Stimulated activated CD8-positive, alpha-beta memory T cell treated with anti-CD3 and anti-CD28 coated beads, Interleukin-2, amount 100 ng/mL, for 48 hours (primary cell): ENCODE measurements at places on chromosomes 7 and 10.

DNA sequence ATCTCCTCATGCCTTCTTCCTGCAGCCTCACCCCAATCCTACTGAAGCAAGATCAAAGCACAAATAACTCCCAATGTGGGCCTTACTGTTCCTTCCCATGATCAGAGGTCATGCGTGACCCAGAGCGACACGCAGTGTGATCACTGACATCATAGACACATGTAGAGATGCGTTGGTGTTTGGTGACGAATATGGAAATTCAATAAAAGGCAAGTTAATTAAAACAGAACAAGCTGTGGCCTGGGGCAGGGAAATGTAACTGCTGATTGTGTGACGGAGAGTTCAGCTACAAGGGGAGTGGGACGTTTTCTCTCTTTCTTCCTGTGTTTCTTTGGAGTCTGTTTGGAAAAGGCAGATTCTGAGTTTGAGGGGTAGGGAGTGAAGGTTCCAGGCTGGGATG is 34.8 kb upstream of the CARD11 start:
- DNase-seq: no peak

DNA sequence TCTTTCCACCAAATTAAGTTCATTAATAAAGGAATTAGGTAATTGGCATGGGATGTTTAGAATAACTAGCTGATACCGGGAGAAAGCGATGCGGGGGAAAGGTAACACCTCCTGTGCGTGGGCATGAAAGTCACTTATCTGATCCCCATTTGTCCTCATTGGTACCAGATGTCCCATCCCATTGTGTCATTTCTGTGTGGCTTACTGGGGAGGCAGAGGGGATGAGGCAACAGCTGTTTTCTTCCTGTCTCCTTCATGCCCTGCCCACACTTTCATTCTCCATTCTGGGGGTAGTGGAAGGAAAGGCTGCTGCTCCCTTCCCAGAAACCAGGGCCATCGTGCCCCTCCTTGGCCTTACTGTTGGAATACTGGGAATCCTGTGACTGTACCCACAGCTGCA is 27.1 kb downstream of the EEPD1 start:
- DNase-seq: no peak

DNA sequence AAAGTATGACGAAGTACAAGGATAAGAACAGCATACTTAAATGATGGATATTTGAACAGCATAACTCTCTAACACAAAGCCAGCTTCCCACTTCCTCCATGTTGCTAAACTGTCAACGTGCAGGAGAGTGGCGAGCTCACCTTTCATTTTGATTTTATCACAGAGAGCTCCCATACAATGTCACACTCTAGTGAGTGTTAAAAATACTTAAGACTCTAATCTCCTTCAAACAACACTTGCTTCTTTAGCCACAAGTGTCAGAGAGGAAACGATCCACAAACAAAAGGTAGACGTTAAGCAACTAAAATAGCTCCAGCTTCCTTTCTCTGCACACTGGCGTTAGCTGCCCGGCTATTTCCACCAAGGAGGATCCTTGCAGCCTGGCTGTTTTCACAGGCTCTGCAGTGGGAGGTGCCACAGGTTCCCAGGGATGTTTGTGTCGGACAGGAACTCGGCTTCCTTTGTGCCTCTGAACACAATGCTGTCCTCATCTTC is 194.6 kb downstream of the COBL start:
- no peak for DNase-seq

DNA sequence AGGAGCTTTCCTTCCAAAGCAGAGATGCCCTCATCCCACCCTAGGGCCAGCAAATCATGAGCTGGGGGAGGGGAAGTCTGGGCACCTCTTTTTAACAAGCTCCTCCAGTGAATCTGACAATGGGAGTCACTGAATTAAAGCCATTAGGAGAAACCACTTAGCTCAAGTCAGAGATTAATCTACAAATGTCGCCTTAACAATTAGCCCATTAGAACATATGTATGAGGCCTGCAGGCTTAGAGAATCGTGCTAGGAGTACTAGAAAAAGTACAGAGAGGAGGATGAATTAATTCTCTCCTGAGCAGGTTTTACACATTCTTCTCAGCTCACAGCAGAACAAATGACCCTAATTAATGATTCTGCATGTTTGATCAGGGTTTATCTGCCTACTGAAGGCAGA is 381.3 kb downstream of the KCNMA1 start:
- no peak for DNase-seq

DNA sequence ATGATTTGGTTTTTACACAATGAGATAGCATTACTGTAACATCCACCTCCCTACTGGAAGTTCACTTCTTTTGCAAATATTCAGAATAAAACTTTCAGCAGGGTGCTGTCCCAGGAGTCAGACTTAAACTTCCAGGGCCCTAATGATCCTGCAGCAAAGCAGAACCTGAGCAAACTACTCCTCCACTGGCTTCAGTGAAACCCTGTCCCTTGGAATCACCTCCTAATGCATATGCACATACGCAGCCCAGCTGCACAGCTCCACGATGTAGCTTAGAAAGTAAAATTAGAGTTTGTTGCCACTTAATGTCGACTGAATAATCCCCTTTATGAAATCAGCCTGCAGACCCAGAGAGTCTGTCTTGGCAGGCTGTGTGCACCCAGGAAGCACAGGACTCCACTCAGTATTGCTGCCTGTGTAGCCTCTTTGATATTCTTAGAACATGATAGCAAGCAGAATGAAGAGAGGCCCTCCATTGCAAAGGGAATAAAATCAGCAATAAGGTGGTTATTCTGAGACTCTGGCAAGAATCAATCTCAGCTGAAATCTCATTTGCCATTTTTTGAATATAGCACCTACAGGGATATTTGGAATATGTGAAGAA is 1.6 kb downstream of the NPSR1 start:
- no peak for DNase-seq
